ENCODE measurements at places on chromosomes 1 and 21.

- DNase-seq = no peak
These were observed 190.8 kb downstream of the DYRK1A start for GRCh38 chr21:37557261-37557950.

GRCh38 chr1:8104278-8105236 lies 78.4 kb upstream of the ERRFI1 start:
- DNase-seq = no peak

- DNase-seq = no peak
These were observed 5.0 kb downstream of the CHRNB2 start for GRCh38 chr1:154572468-154573167.

GRCh38 chr1:217251121-217251520 lies 379.8 kb downstream of the GPATCH2 start:
- no peak for DNase-seq

GRCh38 chr1:43147625-43148327 lies 24.3 kb downstream of the EBNA1BP2 start:
- DNase-seq = no peak

- no peak for DNase-seq
These were observed 45.7 kb upstream of the POU3F1 start for GRCh38 chr1:38092256-38092655.

DNA sequence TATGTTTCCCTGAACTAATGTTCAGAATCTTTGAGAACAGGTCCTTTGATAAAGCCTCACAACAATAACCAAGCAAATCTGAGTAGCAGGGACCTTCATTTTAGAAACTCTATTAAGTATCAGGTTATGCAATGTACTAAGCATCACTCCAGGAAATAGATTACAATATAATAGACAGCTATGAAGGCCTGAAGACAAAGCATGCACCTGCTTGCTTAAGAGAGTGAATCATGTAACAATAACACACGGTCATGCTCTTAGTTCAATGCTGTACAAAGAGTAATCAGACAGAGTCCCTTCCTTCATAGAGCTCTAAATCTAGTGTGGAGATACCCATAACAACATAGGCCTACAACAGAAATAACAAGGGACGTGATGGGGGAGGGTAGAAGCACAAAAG lies 8.1 kb upstream of the CMPK1 start:
- no peak for DNase-seq

DNA sequence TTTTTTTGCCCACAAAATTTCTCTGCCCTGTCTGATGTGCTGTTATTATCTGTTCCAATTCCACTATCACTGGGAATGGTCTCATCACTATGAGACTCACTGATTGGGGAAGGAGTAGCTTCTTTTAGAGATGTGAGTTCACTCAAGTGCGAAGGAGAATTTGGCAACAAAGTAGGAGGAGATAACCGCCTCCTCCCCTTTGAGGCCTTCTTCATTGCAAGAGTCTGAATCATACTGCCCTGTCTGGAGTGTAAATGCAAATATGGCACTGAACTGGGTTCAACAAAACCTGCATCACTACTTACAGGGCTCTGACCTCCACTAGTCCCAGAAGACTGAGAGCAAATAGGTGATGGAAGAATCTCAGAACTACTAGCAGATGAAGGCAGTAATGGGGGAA lies 83.4 kb downstream of the ASH1L start:
- DNase-seq = peak; percentile 41

DNA sequence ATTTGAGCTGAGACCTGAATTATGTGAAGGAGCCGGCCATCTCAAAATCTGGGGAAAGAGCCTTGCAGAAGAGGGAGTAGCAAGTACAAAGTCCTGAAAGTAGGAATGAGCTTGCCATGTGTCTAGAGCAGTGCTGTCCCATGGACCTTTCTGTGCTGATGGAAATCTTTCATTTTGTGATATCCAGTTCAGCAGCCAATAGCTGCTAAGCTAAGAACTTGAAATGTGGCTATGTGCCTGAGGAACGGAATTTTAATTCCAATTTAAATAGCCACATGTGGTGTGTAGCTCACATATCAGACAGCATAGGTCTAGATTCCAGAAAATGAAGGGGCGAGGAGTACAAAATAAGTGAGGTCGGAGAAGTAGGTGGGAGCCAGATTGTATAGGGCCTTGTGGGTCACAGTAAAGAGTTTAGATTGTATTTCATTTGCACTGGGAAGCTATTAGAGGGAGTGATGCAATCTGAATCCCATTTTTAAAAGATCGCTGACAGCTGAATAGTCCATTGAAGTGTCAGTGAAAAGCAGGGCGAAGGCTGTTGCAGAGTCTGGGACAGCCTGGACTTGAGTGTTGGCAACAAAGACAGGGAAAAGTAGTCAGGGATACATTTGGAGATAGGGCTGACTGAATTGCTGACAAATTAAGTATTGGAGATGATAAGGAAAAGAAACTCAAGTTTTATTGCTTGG lies 80.3 kb downstream of the TMEM200B start:
- no peak for DNase-seq

DNA sequence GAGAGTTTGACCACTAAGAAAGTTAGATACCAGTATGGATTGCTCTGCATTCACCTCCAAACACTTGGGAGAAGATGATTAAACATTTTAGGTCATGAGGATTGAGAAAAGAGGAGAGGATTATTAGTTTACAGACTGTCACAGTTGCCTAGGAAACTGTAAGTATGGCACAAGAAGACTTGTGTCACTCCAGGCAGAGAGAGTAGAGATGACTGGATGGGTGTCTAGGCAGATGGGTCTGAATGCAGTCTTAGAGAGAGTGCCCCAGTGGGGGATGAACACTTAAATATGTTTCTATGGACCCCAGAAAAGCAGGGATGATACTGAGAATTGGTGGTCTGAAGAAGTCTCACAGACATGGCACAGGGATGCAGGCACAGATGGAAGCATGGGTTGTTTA lies 477.6 kb upstream of the B3GALT2 start:
- DNase-seq = no peak

GRCh38 chr1:155134880-155135414 lies 705 bp upstream of the SLC50A1 start:
- peak; percentile 87 for DNase-seq

DNA sequence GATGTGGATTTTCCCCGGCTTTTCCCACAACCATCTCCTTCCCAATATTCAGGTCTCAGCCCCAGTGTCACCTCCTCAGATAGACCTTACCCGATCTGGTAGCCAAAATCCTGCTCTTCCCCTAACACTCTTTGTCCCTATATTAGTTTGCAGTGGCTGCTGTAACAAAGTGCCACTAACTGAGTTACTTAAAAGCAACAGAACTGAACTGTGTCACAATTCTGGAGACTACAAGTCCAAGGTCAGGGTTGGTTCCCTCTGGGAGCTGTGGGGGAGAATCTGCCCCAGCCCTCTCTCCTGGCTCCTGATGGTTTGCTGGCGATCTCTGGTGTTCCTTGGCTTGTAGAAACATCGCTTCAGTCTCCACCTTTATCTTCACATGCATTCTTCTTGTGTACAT lies 64.0 kb downstream of the NENF start:
- no peak for DNase-seq

GRCh38 chr1:109269212-109269980 lies 13.5 kb downstream of the PSRC1 start:
- DNase-seq = no peak

- DNase-seq = no peak
These were observed 7.5 kb downstream of the LRRC8C start for GRCh38 chr1:89640440-89640839.

DNA sequence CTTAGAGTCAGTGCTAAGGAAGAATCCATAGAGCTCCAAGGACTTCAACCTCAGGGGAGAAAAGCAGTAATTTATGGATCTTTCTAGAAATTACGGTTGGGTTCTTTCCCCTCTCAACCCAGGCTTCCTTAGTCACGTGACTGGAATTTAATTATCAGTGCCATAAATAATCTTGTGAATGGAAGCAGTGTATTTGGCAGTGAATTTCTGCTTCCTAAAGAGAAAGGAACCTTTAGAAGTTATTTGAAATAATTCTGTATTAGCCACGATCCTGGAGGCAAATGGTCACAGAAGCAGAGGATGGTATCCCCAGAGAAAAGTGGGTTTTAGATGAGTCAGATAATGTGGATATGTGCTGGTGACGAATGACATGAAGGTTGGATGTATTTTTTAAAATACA lies 89.6 kb downstream of the NFIA start:
- no peak for DNase-seq

- no peak for DNase-seq
These were observed 197.9 kb upstream of the SGIP1 start for GRCh38 chr1:66335859-66336640.

- no peak for DNase-seq
These were observed 59.3 kb downstream of the TOR1AIP2 start for GRCh38 chr1:179818260-179818659.

DNA sequence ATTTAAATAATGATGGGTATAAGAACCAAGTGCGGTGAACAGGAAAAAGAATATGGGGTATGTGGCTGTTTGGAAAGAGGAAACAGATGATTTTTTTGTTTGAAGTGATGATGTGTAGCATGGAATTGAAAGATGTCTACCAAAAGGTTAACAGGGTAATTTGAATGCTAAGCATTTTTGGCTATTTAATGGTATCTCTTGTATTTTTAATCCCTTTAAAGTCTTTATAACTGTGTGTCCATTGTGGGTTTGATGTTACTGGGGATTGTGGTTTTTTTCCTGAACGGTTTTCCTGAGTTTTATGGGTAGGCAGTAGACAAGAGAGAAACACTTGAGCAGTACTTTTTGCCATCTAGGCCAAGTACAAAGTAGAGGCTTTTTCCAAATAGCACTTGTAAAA lies 63.2 kb downstream of the PRDM2 start:
- no peak for DNase-seq

GRCh38 chr1:176866011-176866714 lies 298.3 kb downstream of the ASTN1 start:
- DNase-seq = no peak

DNA sequence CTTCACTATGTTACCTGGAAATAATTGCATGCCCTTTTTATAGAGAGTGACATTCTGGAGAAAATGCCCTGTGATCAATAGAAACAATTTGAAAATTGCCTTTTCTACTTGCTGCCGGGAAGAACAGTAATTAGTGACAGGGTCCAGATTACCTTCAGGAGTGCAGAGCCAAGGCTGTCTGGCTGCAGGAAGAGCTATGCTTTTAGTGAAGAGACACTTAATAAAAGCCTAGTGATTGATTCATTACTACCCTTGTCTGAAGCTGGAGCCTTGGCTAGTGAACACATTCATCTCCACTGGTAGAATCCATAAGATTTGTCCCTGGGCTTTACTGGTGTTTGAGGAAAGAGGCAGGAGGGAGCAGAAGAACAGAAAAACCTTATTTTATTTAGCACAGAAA lies 12.9 kb upstream of the DNASE2B start:
- no peak for DNase-seq

DNA sequence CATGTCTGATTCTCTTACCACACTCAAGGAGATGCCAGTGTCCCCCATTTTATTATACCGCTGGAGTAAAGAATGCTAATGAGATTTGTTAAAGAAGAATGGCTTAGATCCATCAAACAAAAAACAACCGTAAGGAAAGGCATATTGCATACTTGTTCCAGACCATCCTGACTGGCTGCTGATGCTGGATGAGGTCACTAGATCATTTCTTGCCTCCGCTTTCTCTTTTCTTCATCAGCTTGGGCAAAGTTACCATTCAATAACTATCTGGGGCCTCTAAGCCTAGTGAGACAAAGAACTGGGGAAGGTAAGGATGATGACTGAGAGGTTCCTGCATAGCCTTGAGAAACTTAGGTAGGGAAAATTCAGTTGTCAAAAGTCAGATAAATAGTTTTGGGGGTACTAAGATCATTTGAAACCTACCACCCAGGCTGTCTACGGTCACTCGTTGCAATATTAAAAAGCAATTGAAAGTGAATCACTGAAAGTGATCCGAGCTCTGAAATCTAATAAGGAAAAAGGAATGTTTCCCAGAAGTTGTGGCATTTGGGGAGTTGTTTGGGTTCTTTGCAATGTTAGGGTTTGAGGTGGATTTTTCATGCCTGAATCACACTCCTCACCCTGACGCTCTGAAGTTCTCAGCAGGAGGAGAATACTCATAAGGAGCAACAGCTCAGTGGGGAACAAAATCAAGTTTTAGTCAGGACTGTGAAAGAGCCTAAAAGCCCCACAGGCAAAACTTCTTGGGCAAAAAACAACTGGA lies 176.8 kb downstream of the HHIPL2 start:
- DNase-seq = peak; percentile 10

GRCh38 chr1:171772312-171772711 lies 9.1 kb upstream of the METTL13 start:
- DNase-seq = no peak

GRCh38 chr1:51063121-51063520 lies 38.9 kb upstream of the C1orf185 start:
- DNase-seq = peak; percentile 92

DNA sequence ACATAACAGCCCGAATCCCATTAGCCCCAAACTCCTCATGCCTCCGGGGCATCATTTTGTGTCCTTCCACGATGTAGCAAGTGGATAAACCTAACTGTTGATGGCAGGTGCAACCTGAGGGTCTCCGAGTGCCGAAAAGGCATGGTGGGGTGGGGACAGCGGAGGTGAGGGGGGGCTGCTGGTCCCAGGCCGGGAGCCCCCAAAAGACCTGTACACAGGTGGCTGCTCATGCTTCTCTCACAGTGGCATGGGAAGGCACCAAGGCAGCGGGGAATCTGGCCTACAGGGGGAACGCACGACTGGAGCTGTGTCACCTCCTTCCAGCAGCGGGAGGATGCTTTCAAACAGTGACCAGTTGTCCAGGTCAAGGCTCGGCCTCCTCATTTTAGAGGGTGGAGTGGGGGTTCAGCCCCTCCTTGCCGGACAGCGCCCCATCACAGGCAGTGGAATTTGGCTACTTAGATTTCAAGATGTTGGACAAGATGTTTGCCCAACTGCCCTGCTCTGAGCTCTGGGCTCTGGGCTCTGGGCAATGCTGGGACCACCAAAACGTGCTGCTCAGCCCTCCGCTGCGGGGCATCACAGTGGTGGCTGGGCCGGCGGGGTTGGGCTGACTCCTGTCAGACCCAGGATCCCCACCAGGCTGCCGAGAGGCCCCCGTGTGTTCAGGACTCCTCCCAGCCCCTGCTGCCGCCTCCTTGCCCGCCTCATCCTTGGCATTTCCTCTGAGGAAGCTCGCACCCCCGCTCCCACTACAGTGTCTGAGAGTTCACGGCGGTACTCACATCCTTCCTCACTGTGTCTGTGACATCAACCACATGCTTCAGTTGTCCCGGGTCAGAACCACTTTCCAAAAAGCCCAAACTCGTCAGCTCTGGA lies 7.6 kb downstream of the DNMT3L start:
- no peak for DNase-seq

DNA sequence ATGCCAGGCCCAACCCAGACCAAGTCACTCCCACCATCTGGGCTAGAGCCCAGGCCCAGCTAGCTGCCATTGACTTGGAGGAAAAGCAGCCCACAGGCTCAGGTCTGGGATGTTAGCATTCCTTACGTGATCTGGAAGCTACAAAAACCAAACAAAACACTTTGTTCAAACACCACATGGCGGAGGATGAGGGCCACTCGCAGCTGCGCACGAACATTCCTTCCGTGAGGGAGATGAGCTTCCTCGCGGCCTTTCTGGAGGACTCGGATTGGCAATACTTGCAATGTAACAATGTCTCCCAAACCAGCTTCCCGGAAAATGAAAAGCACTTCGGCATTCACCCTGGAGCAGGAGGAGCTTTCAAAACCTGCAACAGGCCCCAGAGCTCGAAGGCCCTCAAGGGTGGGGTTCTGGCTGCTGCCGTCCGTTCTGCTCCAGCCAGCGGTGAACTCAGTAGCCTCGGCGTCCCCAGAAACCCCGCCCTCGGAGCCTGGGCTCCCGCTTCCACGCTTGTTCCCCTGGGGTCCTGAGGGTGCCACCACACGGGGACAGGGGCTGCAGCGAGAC lies 40.5 kb downstream of the COL6A1 start:
- no peak for DNase-seq

All from epithelial cell of proximal tubule (primary cell).